ENCODE measurements at places on chromosomes 3 and 15. TPM values are rescaled to one million over a fixed set of nuclear protein-coding genes. Genes with fewer than 3 reads are reported as not detected.

DNA sequence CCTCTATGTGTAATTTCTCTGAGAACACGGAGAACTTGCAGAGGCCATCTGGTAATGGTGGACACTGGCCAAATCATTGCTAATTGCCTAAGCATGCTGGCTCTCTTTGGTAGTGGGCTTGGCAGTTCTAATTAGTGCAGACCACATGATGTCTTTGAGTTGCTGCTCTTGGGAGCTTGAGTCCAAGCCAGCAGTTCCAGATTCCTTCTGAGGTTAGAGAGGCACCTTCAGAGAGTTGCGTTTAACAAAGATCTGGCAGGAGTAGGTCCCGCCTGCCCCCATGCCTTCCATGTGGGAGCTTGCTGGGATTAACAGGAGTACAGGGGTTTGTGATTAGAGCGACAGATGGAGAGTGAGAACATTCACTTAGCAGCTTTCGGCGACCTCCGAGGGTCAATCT is 449.0 kb upstream of the LMCD1 start:
- no peak for DNase-seq

- no peak for DNase-seq
These were observed 17.8 kb upstream of the MB21D2 start for GRCh38 chr3:192935441-192935840.

- DNase-seq, result no peak
These were observed 19.3 kb downstream of the CCDC12 start for GRCh38 chr3:46957092-46957820.

DNA sequence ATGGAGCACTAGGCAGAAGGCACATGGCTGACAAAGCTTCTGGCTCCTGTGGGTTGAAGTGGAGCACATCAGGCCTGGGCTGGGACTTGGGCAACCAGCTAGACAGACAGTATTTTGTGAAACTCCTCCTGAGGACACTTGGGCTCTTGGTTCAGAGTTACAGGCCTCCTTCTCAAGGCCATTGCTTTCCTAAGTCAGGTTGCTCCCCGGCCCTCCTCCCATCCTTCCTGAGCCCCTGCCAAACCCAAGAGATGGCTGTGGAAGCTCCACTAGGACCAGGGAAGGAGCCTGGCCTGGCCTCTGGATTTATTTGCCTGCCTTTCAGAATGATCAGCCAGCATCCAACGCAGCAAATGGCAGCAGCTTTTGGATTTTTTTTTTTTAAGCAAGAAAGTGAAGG is 56.3 kb downstream of the MAGEF1 start:
- no peak for DNase-seq

DNA sequence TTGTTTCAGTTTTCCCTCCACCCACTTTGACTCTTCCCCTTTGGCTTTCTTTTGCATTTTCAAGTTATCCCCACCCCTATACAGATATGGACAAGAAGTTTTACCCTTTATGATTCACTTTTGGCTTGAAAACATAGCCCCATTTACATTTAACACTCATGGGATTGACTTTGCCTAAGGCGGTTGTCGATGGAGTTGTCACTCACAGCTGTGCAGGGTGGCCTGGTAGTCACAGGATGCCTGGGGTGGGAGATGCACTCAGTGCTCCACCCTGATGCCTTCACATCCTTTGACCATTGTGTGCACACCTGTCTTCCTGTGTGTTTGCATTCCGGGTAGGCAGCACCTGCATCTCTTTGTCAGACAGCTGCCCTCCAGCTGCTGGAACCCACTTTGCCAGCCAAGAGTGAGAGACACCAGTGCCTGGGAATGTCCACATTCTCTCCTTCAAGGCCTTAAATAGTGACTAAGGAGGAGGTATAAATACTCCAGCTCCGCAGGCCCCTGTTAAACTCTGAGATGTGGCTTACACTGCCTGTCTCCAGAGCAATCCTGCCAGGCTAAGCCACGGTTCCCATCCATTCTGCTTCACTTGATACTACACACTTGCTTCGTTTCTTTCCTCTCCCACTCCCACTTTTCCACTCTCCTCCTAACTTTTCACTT is 191.5 kb upstream of the SLC24A5 start:
- no peak for DNase-seq

- no peak for DNase-seq
These were observed 15.1 kb downstream of the SLC6A20 start for GRCh38 chr3:45781271-45781670.

GRCh38 chr3:87503900-87504498 is 227.6 kb upstream of the POU1F1 start:
- DNase-seq, result peak; percentile 10

DNA sequence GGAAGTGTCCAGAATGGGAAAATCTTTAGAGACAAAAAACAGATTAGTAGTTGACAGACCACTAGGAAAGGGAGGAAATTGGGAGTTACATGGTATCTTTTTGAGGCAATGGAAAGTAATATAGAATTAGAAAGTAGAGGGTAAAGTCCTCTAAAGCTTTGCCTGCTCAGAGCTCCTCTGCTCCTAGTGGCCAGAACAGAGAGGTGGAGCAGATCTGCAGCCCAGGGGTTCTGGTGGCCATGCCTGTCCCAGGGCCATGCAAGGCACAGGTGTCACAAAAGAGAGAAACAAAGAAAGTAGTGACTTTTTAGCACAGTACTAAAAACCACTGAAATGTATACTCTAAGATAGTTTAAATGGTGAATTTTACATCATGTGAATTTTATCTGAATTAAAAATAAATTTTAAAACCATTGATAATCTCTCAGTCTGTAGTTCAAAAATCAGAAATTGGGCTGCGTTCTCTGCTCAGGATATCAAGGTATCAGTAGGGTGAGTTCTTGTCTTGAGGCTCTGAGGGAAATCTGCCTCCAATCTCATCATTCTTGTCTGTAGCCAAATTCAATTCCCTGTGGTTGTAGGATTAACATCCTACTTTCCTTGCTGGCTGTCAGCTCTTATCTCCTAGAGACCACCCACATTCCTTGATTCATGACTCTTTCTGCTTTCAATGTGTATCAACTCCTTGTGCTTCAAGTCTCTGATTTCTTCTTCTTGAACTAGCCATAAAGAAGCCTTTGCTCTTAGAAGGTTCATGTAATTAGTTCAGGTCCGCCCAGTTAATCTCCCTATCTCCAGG is 23.6 kb downstream of the PYGO1 start:
- no peak for DNase-seq

GRCh38 chr3:25576831-25577454 is 87.8 kb downstream of the TOP2B start:
- no peak for DNase-seq

GRCh38 chr3:51935886-51936755 is 5.6 kb downstream of the RRP9 start:
- no peak for DNase-seq

DNA sequence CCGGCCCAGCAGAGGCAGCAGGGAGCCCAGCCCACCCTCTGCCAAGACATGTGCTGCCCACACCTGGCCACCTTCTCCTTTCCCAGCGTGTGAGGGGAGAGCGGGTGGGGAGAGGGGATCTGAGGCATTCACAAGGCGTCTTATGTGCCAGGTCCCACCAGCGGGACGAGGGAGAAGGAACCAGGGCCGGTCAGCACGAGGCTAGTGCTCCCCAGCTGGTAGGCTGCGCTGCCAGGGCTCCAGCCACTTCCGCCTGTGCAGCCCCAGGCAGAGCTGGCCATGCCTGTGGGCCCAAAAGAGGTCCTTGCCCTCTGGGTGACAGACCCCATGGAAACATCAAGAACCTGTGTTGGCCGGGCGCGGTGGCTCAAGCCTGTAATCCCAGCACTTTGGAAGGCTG is 5.9 kb downstream of the MESP1 start:
- no peak for DNase-seq

- no peak for DNase-seq
These were observed 45.8 kb downstream of the DNAH1 start for GRCh38 chr3:52361898-52362297.

GRCh38 chr3:100982710-100983109 is 10.5 kb downstream of the ABI3BP start:
- DNase-seq, result no peak

- no peak for DNase-seq
These were observed 26.5 kb downstream of the IQSEC1 start for GRCh38 chr3:13046569-13047274.

GRCh38 chr3:50608278-50608677 is 3.3 kb downstream of the CISH start:
- DNase-seq, result peak; percentile 17

GRCh38 chr15:65390447-65390846 is 12.6 kb upstream of the IGDCC3 start:
- no peak for DNase-seq

GRCh38 chr3:188830893-188831292 is 340.9 kb upstream of the TPRG1 start:
- no peak for DNase-seq

- no peak for DNase-seq
These were observed 31.4 kb upstream of the ZBTB38 start for GRCh38 chr3:141336672-141337522.

GRCh38 chr15:42156243-42156922 is at the start of gene PLA2G4F:
Gene PLA2G4F, minus strand, starts transcription at chr15:42156636. Its CDS starts 87 bp downstream, at chr15:42156549.
- DNase-seq, result no peak

GRCh38 chr15:85837011-85837433 is 42.3 kb upstream of the KLHL25 start:
- DNase-seq, result no peak

DNA sequence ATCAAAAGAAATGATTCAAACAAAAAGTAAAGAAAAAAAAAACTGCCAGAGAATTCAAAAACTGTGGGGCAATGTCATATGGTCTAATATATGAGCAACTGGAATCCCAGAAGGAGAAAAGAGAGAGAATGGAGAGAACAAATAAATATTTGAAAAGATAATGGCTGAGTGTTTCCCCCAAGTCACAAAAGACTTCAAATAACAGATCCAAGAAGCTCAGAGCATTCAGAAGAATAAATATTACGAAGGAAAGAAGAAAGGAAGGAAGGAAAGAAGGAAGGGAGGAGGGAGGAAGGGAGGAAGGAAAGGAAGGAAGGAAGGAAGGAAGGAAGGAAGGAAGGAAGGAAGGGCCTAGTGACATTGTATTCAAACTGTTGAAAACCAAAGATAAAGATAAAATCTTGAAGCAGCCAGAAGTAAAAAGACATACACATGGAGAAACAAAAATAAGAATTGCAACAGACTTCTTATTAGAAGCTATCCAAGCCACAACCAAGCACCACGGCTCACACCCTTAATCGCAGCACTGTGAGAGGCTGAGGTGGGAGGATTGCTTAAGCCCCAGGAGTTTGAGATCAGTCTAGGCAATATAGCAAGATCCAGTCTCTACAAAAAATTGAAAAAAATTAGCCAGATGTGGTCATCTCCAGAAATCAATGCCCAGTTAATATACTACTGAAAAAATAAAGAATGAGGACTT is 118.9 kb upstream of the IGSF10 start:
- DNase-seq, result no peak

GRCh38 chr3:71879089-71879488 is 94.1 kb upstream of the PROK2 start:
- DNase-seq, result no peak

DNA sequence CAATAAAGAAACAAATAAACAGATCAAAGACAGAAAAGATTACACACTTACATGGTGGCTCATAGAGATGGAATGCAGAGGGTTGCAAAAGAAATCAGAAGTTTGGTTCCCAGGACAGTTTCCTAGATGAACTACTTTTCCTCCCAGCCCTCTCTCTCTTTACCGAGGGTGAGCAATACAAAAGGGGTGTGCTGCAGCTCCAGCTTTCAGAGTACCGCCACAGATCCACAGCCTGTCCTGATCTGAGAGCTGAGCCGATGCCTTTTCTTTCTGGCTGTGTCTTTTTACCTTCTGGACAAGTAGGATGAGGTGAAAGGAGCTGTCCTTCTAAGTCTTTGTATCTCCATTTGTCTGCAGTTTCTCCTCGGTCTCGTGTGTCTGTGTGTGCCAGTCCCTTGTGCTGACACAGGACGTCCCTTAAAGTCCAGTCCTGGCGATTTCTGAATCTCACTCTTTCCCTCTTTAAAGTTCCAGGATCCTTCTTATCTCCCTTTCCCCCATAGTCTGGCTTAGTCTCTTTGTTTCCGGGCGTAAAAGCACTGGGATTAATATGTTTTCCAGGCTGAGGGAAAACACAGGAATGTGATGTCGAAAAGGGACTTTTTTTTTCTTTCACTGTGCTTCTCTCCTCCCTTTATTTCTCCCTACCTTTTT is 540 bp downstream of the CCDC80 start:
- DNase-seq, result no peak

- DNase-seq, result no peak
These were observed 1.2 kb downstream of the PIGB start for GRCh38 chr15:55320238-55320550.

- no peak for DNase-seq
These were observed 147.5 kb upstream of the MBNL1 start for GRCh38 chr3:152121270-152121636.

GRCh38 chr3:185935465-185936272 is 2.1 kb downstream of the TRA2B start:
- DNase-seq, result no peak

- DNase-seq, result no peak
These were observed 34.0 kb upstream of the SH3GL3 start for GRCh38 chr15:83413054-83413719.

GRCh38 chr3:42066516-42067181 is 24.5 kb upstream of the TRAK1 start:
- no peak for DNase-seq

Gene PLA2G4F
- not detected for total RNA-seq

Gene CDCP1
- total RNA-seq, result 0.48 TPM

Gene UBAP1L
- 2.4 TPM for total RNA-seq

Gene GP9
- total RNA-seq, result not detected

Gene FAM162A
- total RNA-seq, result 102 TPM

Gene GOLGA6L10
- 1.3 TPM for total RNA-seq

Gene C3orf52
- total RNA-seq, result 4.4 TPM

Gene LMAN1L
- not detected for total RNA-seq

Gene SLC2A2
- not detected for total RNA-seq

Gene ALG1L2
- total RNA-seq, result not detected

Gene WDR53
- total RNA-seq, result 24.1 TPM

Gene CPNE4
- total RNA-seq, result not detected

Gene TJP1
- not detected for total RNA-seq

Gene PLSCR2
- total RNA-seq, result not detected

Gene TM6SF1
- total RNA-seq, result 2.2 TPM
